MCF 10A (cell line): ENCODE measurements at places on chromosomes 4 and X. TPM values are rescaled to one million over a fixed set of nuclear protein-coding genes. Genes with fewer than 3 reads are reported as not detected.

BMX gene
- not detected in 2 replicates for total RNA-seq

XPNPEP2 gene
- total RNA-seq: not detected in 2 replicates

SAGE1 gene
- total RNA-seq: not detected in 2 replicates

UGT2B15 gene
- not detected in 2 replicates for total RNA-seq

COL25A1 gene
- not detected in 2 replicates for total RNA-seq

EXOC1L gene
- total RNA-seq: not detected in 2 replicates

PCDH7 gene
- total RNA-seq: 3.6 and 5.6 TPM in 2 replicates

NXF3 gene
- not detected in 2 replicates for total RNA-seq

RTL3 gene
- total RNA-seq: not detected in 2 replicates

HAUS3 gene
- 13.3 and 13.9 TPM in 2 replicates for total RNA-seq

VCX3B gene
- total RNA-seq: not detected in 2 replicates

SPANXN4 gene
- not detected in 2 replicates for total RNA-seq

RENBP gene
- 0.23 TPM in 1 of 2 replicates, not detected in the other for total RNA-seq

CDS1 gene
- total RNA-seq: 10.3 and 11.5 TPM in 2 replicates

HEPH gene
- 0.27 and 0.40 TPM in 2 replicates for total RNA-seq

GSX2 gene
- not detected in 2 replicates for total RNA-seq

MAGEB17 gene
- not detected in 2 replicates for total RNA-seq

OTUD6A gene
- not detected in 2 replicates for total RNA-seq

DCHS2 gene
- 0.02 and 0.17 TPM in 2 replicates for total RNA-seq

HOPX gene
- not detected in 2 replicates for total RNA-seq

OTUD4 gene
- 66.2 and 68.0 TPM in 2 replicates for total RNA-seq

MAGEA2 gene
- not detected in 2 replicates for total RNA-seq

APBB2 gene
- 159 and 201 TPM in 2 replicates for total RNA-seq

TMEM150C gene
- total RNA-seq: 0.10 TPM in 1 of 2 replicates, not detected in the other

FGF2 gene
- total RNA-seq: 132 and 134 TPM in 2 replicates

SLC9B1 gene
- 0.77 and 0.86 TPM in 2 replicates for total RNA-seq

PNMA3 gene
- total RNA-seq: not detected in 2 replicates

NHSL2 gene
- not detected in 2 replicates for total RNA-seq

SORBS2 gene
- total RNA-seq: 19.3 and 29.1 TPM in 2 replicates

NLRP2B gene
- not detected in 2 replicates for total RNA-seq

CCKAR gene
- not detected in 2 replicates for total RNA-seq

MTNR1A gene
- 0.25 TPM in 1 of 2 replicates, not detected in the other for total RNA-seq

DMRTC1B gene
- total RNA-seq: not detected in 2 replicates

KCND1 gene
- 0.86 and 1.8 TPM in 2 replicates for total RNA-seq

TLR7 gene
- not detected in 2 replicates for total RNA-seq

MMRN1 gene
- total RNA-seq: not detected in 2 replicates

CAMK2D gene
- 32.1 and 55.1 TPM in 2 replicates for total RNA-seq

TMEM31 gene
- total RNA-seq: not detected in 2 replicates

ADGRL3 gene
- total RNA-seq: 3.5 and 3.6 TPM in 2 replicates

CSAG3 gene
- not detected in 2 replicates for total RNA-seq

SERTM2 gene
- total RNA-seq: not detected in 2 replicates

PDCL2 gene
- total RNA-seq: not detected in 2 replicates

STPG2 gene
- 0.22 and 0.61 TPM in 2 replicates for total RNA-seq

C4orf54 gene
- total RNA-seq: not detected in 2 replicates

WDR45 gene
- total RNA-seq: 93.0 and 96.9 TPM in 2 replicates

KLF8 gene
- total RNA-seq: 12.6 and 14.0 TPM in 2 replicates
